ENCODE measurements at places on chromosomes 7 and 10. TPM values are rescaled to one million over a fixed set of nuclear protein-coding genes. Genes with fewer than 3 reads are reported as not detected.
A peak's percentile ranks its signal among the peaks of the same experiment; 100 is the strongest.

The MSMB gene
- total RNA-seq = not detected

The ADCYAP1R1 gene
- 7.8 TPM for total RNA-seq

The HOXA5 gene
- 22.0 TPM for total RNA-seq

The GPRIN2 gene
- total RNA-seq = 6.3 TPM

The PIK3CG gene
- 2.0 TPM for total RNA-seq

The CYP2C8 gene
- not detected for total RNA-seq

The OR2A7 gene
- total RNA-seq = 4.9 TPM

The LIPJ gene
- not detected for total RNA-seq

The TMEM213 gene
- not detected for total RNA-seq

The DEPP1 gene
- 309 TPM for total RNA-seq

The ADCY1 gene
- total RNA-seq = 3.6 TPM

The NUDT1 gene
- 9.0 TPM for total RNA-seq

The KNDC1 gene
- 0.21 TPM for total RNA-seq

The KCNMA1 gene
- total RNA-seq = 28.6 TPM

GRCh38 chr10:94208315-94208714 is 154.4 kb downstream of the NOC3L start:
- H3K4me1 ChIP-seq = peaks cover 47% of the 10 kb centered on the region
- DNase-seq = no peak
- no peak overlapping the region for H3K4me3 ChIP-seq
- H3K27me3 ChIP-seq = no peaks in the 10 kb centered on the region
- peak overlapping the region; percentile 12 for H3K27ac ChIP-seq
- H3K36me3 ChIP-seq = no peaks in the 10 kb centered on the region

GRCh38 chr7:152076324-152076821 is 50.9 kb downstream of the GALNT11 start:
- H3K4me1 ChIP-seq = peaks cover 5% of the 10 kb centered on the region
- H3K27me3 ChIP-seq = no peaks in the 10 kb centered on the region
- no peak for DNase-seq
- no peak overlapping the region for H3K27ac ChIP-seq

DNA sequence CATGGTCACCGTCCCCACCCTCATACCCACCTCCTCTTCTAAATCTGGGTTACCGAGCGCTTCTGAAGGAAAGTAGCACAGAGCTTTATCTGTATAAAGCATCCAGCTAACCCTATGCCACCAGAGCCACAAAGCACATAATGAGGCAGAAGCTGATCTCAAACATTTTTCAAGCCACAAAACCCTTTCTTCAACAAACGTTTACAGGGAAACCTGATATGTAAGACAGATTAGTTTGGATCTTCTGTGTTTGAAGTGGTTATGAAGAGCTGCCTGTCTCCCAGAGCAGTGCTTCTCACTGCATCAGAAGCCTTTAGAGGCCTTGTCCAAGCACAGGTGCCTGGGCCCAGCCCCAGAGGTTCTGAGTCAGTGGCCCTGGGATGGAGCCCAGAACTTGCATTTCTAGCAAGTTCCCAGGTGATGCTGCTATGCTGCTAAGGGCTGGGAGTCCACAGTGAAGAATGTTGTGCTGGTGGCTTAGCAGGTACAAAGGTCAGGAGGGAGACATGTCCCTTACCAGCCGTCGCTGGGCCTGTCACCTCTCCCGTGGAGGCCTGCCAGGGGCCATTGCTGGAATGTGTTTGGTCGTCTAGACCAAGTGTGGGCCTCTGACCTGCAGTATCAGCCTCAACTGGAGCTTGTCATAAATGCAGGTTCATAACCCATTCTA is 90.4 kb downstream of the TAF3 start:
- H3K36me3 ChIP-seq = no peaks in the 10 kb centered on the region
- H3K4me1 ChIP-seq = no peaks in the 10 kb centered on the region
- no peaks in the 10 kb centered on the region for H3K27me3 ChIP-seq

DNA sequence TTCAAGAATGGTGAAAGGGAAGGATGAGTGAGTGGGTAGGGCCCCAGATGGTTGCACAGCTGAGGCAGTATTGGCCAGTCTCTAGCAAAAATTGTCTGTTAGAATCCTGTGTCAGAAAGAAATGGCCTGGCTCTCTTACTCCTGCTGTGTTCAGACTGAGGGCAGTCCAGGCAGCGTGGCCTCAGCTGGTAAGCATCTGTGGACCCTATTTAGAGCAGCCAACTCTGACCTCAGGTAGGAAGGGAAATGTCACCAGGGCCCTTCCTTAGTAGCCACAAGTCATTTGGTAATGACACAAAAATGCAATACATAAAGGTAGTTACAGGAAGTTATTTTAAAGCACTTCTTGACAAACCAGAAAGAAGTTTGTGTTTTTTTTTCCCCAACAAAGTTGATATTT is 1194.7 kb downstream of the CNTNAP2 start:
- no peak overlapping the region for H3K27ac ChIP-seq
- no peaks in the 10 kb centered on the region for H3K36me3 ChIP-seq
- H3K27me3 ChIP-seq = no peaks in the 10 kb centered on the region
- H3K4me1 ChIP-seq = no peaks in the 10 kb centered on the region

DNA sequence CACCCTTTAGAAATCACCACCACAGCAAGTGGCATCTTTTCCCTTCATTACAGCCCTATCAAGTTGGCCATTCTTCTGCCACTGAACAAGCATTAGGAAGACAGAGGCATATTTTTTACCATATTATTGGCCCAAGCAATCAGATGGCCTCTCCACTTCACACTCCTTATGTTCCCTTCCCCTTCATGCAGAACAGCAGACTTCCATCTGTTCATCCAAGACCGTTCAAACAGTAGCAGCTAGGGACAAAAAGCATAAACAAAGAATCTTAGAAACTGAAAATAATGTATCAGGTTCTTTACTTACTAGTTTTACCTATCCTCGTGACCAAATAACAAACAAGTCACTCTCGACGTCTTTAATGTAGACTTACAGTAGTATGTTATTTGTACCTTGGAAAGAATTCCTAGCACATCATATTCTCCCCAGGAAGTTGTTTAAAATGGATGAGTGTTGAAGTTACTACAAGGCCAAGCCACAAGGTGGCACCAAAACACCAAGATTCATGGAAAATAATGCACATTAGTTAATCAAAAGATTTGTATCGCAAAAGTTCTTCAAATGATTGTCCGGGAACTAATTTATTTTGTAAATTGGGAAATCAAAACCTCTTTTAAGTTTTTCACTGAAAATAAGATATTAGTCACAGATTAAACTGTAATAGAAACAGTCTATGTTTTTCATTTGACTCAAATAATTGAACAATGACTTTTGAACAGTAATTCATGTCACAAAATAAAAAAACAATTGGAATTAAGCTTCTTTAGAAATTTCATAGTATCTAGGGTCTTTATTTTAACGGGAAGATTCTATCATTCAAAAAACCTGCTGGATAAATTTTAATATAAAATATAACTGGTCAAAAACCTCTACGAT is 112.1 kb downstream of the VPS41 start:
- no peaks in the 10 kb centered on the region for H3K27me3 ChIP-seq
- H3K36me3 ChIP-seq = peaks cover 21% of the 10 kb centered on the region
- no peak overlapping the region for H3K4me3 ChIP-seq
- H3K4me1 ChIP-seq = no peaks in the 10 kb centered on the region
- no peak overlapping the region for H3K27ac ChIP-seq
- no peak for DNase-seq

GRCh38 chr7:105006367-105007136 is 7.5 kb upstream of the KMT2E start:
- peak overlapping the region; percentile 100 for H3K27ac ChIP-seq
- H3K4me1 ChIP-seq = peaks cover 67% of the 10 kb centered on the region
- H3K4me3 ChIP-seq = no peak overlapping the region
- no peak for DNase-seq
- no peaks in the 10 kb centered on the region for H3K36me3 ChIP-seq

DNA sequence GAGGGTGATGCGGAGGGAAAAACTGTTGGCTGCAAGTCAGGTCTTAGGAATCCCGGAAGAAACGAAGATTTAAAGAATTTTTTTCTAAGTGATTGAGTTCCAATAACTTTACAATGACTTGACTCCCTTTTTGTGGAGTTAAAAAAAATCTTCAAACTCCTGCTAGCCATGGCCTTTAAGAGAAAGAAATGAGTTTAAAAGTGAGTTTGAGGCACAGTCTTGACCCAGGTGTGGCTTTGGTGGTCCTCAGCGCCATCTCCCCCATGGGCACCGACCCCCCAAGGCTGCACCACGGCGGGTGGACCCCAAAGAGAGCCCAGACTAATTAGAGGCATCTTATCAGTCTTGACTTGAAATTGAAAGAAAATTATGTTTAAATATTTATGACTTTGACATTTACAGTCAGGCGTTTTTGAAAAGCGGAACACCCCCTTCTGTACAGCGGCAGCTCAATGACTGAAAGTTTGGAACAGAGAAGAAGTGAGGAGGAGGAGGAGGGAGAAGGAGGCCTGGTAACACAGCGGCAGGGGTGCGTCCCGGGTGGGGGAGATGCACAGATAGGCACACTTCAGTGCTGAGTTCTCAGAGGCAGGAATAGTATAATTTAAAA is 349.6 kb downstream of the DNAJB6 start:
- H3K4me3 ChIP-seq = no peak overlapping the region
- DNase-seq = no peak
- H3K27me3 ChIP-seq = peaks cover 28% of the 10 kb centered on the region
- H3K36me3 ChIP-seq = no peaks in the 10 kb centered on the region

GRCh38 chr10:797179-797578 is 107.7 kb upstream of the DIP2C start:
- H3K4me3 ChIP-seq = no peak overlapping the region
- no peaks in the 10 kb centered on the region for H3K4me1 ChIP-seq
- H3K27ac ChIP-seq = no peak overlapping the region
- DNase-seq = no peak
- H3K27me3 ChIP-seq = no peaks in the 10 kb centered on the region
- no peaks in the 10 kb centered on the region for H3K36me3 ChIP-seq

DNA sequence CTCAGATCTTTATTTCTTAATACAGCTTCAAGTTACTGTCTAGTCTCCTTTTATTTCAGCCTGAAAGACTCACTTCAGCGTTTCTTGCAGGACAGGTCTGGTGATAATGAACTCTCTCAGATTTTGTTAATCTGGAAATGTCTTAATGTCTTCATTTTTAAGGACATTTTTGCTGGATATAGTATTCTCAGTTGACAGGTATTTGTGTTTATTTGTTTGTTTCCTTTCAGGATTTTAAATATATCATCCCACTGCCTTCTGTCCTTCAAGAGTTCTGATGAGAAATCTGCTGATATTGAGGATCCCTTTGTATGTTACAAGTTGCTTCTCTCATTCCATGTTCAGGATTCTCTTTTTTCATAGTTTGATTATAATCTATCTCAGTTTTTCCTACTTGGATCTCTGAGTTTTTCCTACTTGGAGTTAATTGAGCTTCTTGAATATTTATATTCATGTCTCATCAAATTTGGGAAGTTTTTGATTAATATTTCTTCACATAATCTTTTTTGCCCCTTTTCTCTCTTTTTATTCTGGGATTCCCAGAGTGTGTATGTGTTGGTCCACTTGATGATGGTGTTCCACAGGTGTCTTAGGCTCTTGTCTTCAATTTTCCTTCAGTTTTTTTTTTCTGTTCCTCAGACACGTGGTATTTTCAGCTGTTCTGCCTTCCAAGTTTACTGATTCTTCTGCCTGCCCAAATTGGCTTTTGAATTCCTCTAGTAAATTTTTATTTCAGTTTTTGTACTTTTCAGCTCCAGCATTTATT is 49.9 kb downstream of the PTEN start:
- DNase-seq = no peak
- peaks cover 9% of the 10 kb centered on the region for H3K36me3 ChIP-seq
- no peaks in the 10 kb centered on the region for H3K27me3 ChIP-seq
- no peak overlapping the region for H3K4me3 ChIP-seq

- DNase-seq = no peak
- peaks cover 91% of the 10 kb centered on the region for H3K4me1 ChIP-seq
- no peaks in the 10 kb centered on the region for H3K36me3 ChIP-seq
- H3K4me3 ChIP-seq = no peak overlapping the region
- no peaks in the 10 kb centered on the region for H3K27me3 ChIP-seq
Measured at GRCh38 chr7:137985253-137985896, 16.5 kb downstream of the CREB3L2 start.

DNA sequence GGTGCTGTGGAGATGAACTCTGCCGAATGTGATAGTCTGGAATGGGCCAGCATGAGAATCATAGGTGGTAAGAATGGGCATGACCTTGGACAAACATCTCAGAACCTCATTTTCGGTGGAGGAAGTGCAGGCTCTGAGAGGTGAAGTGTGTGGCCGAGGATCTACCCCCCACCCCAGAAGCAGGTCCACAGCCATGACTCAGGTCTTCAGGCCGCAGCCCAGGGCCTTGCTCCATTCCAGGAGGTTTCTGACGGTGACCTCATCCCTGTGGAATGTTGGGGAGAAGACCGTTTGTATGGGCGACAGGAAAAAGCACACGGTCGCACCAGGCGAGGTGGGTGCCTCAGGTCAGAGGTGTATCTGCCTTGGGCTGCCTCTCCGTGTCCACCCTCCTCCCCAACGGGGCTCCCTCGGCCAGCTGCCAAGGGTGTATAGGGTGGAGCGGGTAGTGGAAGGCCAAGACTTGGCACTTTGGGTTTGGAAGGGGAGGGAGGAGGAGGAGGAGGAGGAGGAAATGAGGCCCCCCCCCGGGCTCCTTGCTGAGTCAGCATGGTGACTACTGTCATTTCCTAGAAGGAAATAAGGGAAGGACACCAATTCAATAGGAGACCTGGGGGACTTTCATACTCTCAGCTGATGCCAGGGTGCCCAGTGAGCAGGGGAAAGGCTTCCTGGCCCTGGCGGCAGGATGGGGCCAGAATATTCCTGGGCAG is 168.0 kb upstream of the RHEB start:
- no peaks in the 10 kb centered on the region for H3K36me3 ChIP-seq
- peak overlapping the region; percentile 86 for H3K27ac ChIP-seq
- H3K4me1 ChIP-seq = peaks cover 10% of the 10 kb centered on the region
- DNase-seq = peak; percentile 35
- no peaks in the 10 kb centered on the region for H3K27me3 ChIP-seq

DNA sequence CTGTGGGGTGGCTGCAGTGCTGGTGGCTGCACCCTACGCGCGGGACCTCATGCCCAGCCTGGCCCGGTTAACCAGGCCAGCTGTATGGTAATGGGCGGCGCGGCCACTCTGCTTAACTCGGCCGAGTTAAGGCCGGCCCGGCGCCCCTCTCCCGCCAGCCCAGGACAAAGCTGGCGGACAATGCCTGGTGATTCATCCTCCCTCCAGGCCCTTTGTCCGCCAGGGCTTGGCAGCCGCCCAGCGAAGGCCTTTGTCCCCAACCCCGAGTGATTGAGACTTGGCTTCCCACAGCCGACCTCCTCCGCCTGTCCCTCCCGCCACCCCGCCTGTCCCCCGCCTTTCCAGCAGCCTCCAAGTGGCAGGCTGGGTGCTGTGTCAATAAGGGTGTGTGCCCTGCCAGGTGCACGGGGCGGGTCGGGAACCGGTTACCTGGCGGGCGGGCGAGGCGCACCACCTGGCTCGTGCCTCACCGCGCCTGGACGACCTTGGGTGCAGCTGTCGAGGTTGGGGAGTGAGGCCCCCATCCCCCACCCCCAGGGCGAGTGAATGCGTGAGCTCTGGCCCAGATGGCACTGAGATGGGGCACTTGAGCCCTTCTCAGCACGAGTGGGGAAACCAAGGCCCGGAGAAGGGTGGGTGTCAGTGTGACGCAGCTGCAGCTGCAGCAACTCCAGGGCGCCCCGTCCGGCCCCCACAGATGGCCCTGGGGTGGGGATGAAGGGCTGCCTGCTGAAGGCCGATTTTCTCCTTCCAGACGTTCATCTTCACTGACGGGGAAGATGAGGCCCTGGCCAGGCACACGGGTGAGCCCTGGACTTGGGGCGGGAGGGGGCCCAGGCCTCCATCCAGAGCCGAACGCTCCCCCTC is 4.6 kb downstream of the LFNG start:
- no peaks in the 10 kb centered on the region for H3K36me3 ChIP-seq
- peaks cover 1% of the 10 kb centered on the region for H3K4me1 ChIP-seq
- no peak overlapping the region for H3K27ac ChIP-seq
- no peak for DNase-seq
